ENCODE measurements at places on chromosomes 1 and 21.

GRCh38 chr1:16421201-16421600, 16.0 kb downstream of the SPATA21 start:
- DNase-seq, result no peak

- no peak for DNase-seq
Observed at GRCh38 chr1:235617808-235618207, 31.8 kb downstream of the GNG4 start.

GRCh38 chr1:55988963-55989452, 590.4 kb downstream of the PLPP3 start:
- DNase-seq, result no peak

- DNase-seq, result no peak
Observed at GRCh38 chr1:94285031-94285654, 47.8 kb upstream of the ARHGAP29 start.

GRCh38 chr1:48775831-48776392, 779 bp downstream of the BEND5 start:
- DNase-seq, result no peak

DNA sequence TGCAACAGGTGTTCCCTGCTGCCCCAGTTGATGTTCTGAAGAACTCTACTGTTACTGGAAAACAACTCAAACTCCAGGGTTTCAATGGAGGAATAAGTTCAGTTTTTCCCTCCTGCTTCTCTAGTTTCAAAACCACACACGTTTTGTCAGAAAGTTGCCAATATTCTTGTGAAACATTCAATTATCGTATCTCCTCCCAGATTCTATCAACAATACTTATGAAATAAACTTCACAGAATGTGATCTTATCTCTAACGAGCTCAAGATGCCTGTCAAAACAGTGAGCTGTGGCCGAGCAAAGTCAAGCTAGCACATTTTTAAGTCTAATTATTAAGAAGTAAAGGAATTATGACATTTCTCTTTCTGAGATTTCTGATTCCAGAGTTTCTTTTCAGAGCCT, 4.7 kb downstream of the OR2B11 start:
- no peak for DNase-seq

DNA sequence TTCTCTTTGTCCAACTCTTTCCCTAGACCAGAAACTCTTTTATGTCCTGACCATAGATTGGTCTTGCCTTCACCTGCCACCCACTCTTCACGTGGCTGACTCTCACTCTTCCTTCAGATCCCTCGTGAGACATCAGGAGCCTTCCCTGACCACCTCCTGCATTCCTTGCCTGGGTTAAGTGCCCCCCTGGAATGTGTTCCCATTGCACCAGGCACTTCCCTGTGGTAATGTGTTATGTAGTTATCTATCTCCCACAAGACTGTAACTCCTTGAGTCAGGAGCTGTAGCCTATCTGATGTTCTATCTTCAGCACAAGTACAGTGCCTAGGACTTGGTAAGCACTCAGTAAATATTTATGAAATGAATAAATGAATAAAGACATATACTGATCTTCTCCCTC, 111.2 kb upstream of the CTTNBP2NL start:
- no peak for DNase-seq

DNA sequence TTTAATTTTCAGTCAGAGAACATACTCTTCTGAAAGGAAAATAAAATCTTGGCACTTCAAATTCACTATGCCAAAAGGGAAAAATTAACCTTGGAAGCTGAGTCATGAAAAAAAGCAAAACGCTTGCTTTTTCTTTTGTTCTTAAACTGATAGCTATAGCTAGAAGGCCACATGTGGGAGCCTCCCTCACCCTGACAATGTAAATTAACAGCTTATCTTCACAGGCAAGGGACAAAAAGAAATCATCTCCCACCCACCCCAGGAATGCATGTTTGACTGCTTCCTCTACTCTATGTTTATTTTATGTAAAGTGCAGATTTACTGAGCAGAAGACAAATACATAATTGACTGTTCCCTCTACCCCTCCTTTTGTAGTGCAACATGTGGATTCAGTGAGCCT, 38.0 kb downstream of the EBNA1BP2 start:
- no peak for DNase-seq

- no peak for DNase-seq
Observed at GRCh38 chr1:190949939-190950338, 472.3 kb upstream of the BRINP3 start.

DNA sequence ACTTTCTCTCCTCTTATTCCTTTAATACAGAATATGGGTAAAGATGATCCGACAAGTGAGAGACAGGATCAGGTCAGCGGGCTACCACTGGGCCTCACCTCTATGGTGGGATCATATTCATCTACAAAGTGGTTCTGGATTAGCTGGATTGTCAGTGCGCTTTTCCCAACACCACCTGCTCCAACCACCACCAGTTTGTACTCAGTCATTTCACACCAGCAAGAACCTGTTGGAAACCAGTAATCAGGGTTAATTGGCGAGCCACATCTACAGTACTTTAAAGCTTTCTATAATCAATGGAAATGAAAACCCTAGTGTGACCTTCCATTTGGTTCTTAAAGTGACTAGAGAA, 643 bp downstream of the NRAS start:
- DNase-seq, result no peak

- no peak for DNase-seq
Observed at GRCh38 chr1:28441674-28442073, 64.2 kb upstream of the RCC1 start.

GRCh38 chr1:191970116-191970515, 188.1 kb upstream of the RGS18 start:
- no peak for DNase-seq

DNA sequence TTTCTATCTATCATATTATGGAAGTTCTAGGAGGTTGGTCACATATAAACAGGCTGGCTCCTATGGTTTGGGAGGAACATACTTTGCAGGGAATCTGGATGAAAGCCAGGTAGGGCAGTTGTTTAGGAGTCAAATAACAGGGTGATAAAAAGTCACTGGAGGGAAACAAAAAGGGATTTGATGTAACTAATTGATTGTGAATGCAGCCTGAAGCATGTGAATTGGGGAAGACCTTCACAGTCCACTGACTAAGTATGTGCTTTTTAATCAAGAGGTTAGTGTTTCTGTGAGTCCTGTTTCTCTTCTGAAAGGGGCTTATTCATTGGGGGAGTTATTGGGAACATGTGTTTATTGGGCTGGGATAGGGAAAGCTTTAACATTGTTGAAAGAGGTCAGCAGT, 41.3 kb downstream of the HMCN1 start:
- DNase-seq, result no peak

GRCh38 chr1:223739366-223740037, 27.2 kb downstream of the CAPN2 start:
- DNase-seq, result no peak
